ENCODE measurements at places on chromosomes 11 and 22.

DNA sequence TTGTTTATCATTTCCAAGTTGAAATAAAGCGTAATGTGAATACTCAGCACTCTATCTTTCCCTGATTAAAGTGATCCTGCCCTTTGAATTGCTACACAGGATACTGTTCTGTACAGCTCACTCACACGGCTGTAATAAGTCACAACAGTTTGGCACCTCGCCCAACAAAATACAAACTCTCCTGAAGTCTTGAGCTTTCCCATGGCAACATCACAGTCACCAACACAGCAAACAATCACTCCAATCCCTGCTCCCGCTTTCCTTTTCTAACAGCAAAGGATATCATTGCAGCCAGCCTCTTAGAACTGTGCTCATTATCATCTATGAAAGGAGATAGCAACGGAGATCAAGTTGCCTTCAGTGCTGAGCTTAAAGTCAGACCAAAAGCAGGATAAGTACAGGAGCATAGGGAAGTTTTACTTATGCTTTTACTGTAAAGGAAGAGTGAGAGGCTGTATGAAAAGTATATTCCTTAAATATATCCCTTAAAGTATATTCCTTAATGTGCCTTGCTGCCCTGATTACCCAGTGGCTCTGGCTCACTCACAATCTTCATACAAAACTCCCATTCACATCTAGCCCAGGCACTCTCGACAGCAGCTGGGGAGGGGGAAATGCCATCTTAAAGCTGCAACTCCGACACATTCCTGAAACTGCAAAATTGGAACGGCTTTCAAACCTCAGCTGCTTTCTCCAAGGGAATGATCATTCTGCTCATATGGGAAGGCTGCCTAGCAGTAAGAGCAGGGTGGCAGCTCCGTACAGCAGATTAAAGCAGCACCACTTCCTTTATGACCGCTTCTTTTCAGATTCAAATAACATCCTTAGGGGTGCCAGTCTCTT, 35.8 kb downstream of the MAML2 start:
- peak; percentile 93 for DNase-seq

DNA sequence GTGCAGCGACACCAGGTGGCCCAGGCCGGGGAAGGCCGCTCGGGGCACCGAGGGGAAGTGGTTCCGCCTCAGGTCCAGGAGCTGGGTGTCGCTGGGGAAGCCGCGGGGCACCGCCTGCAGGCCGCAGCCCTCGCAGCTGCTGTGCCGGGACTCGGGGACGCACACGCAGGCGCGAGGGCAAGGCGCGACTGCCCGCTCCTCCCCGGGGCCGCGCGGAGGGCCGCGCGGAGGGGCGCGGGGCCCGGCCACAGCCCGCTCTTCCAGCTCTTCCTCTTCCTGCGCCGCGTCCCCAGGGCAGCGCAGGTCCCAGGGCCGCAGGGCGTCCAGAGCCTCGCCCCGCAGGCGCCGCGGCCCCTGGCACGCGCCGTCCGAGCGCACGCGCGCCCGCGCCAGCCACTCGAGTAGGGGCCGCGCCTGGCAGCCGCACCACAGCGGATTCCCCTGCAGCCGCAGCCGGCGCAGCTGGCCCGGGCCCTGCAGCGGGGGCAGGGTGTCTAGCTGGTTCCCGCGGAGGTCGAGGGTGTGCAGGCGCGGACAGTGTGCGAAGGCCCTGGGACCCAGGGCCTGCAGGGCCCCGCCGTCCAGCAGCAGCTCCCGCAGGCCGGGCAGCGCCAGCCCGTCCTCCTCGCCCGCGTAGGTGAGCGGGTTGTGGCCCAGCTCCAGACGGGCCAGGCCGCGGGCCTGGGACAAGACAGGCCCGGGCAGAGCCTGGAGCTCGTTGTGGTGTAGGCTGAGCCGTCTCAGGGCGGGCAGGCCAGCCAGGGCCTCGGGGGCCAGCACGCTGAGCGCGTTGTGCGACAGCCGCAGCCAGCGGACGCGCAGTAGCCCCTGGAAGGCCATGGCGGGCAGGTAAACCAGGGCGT, 2.8 kb downstream of the CHADL start:
- no peak for DNase-seq

- no peak for DNase-seq
These were observed 17.6 kb upstream of the HDHD5 start for GRCh38 chr22:17176715-17177114.

DNA sequence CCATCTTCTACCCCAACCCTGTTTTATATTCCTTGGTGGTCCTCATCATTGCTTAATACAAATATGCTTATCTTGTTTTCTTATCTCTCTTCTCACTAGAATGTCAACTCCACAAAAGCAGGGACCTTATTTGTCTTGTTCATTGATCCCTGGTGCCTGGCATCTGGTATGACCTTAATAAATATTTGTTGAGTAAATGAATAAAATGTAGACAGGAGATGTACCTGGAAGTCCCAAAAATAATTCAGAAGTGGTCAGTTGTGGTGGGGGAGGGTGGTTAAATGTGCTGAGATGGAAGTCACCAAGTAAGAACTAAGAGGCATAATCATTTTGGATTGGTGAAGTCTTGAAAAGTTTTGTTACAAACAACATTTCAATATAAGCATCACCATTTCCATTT, 214.8 kb upstream of the MPPED2 start:
- DNase-seq = no peak

GRCh38 chr11:65401073-65401802, 14.8 kb downstream of the FRMD8 start:
- no peak for DNase-seq

DNA sequence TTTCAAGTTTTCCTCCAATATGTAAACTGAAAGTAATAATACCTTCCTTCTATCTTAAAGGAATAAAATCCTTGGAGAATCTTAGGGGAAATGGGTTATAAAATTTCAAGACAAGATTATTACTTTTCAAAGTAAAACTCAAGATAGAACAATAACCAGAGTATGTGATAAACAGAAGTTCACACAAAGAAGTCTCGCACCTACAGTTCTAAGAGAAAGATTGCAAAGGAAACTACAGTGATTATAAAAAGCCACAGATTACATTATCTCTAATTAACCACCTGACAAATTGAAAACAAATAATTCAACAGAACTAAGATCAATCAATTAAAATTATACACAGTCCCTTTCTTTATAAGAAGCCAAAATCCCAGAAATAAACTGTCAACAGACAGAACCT, 34.0 kb downstream of the AMBRA1 start:
- DNase-seq = no peak
